ENCODE measurements at places on chromosomes 12 and 14.

- DNase-seq: no peak
Measured at GRCh38 chr14:91047174-91047753, 13.2 kb downstream of the RPS6KA5 start.

DNA sequence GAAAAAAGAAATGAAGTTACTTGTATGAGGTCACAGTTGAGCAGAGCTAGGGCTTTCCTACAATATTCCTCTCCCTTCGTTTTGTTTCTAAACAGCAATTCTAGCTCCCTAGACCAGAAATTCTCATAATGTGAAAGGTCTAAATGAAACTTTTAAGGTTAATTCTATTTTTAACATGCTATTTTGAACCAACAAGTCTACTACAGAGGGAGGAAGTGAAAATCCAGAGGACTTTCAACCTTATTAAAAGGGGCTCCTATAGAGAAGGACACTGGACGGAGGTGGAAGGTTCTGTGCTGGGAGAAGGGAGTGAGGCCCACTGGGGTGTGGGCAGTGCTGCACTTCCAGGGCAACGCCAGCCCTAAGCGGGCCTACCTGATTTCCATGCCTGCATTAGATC is 13.4 kb downstream of the GSG1 start:
- DNase-seq: no peak

DNA sequence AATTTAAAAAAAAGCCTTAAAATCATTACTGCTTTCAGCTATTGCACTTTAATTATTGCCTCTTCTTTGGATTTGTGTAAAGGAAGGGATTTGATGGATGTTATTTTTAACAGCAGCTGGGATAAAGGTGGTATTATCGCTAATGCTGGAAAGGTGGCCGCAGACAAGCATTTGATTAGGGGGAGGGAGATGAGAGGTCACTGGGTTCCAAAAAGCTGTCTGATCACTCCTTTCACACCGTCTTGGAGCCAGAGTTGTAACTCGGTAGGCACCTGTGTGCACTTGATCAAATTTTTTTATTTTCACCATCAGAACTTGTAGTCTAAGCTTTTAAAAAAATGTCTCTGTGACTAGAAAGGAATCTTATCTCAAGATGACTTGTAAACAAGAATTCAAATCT is 99.8 kb downstream of the AKAP6 start:
- DNase-seq: no peak

DNA sequence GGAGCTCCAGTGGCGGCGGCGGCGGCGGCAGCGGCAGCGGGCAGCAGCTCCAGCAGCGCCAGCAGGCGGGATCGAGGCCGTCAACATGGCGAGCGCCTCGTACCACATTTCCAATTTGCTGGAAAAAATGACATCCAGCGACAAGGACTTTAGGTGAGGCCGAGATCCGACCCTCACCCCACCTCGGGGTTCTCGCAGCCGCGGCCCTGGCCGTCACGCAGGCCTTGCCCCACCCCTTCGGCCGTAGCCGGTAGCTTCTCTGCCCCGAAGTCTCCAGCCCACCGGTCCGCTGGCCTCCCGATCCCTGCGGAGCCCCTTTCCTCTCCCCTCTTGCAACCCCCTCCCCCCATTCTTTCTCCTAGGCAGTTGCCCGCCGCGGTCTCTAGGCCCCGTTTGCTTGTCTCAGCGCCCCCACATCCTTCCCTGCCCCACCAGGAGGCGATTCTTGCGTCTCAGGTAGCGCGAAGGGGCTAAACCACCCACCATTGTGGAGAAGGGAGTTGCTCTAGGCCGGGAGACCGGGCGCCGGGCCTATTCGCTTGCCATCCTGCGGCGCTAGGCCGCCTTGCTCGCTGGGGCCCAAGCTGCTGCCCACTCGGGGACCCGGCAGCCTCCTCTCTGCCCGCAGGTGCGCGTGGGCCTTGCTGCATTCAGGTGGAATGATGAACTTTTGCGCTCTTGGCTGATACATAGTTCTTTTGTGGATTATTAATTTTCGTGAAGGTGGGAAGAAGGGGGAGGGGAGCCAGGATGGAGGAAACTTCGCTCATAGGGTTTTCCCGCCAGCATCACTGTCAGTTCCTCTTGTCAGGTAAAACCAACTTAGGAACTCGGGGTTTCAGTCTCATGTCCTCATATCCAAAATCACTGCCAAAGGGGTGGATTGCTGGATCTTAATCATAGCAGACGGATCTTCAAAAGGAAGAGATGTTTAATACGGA is 745 bp downstream of the CAND1 start:
- peak; percentile 50 for DNase-seq

GRCh38 chr14:103533137-103533998 is 4.4 kb downstream of the TRMT61A start:
- no peak for DNase-seq

- DNase-seq: no peak
Measured at GRCh38 chr12:76033081-76034011, 1.8 kb upstream of the PHLDA1 start.

DNA sequence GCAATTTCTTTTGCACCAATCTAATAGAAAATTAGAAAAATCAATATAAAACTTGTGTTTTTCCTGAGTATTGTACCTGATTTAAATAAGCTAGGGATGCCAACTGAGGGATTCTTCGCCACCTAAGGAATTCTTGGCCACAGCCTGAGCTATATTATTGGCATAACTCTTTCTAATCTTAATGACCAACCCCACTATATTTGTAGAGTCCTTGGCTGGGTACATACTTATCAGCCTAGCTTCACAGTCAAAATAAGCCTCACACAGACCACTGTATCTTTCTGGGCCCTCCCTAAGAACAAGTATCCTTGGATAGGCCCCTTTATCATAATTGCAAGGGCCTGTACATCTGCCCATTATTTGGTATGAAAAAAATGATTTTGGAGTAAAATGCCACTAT is 247.1 kb downstream of the DUSP6 start:
- no peak for DNase-seq

DNA sequence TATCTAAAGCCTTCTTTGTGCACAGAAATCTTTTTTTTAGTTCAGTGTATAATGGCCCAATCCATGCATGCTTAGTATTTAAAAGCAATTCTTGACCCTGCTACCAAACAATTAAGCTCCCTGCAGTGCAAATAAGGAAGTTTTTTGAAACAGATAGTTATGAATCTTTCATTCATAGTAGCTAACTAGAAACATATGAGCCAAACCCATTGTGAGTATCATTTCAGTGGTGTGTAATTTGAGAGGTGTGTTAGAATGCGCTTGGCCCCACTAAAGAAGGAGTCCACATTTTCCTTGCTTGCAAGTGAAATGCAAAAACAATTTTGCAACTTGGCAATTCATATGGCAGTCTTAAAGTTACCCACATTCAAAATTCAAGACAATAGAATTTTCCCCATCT is 14.4 kb downstream of the EPS8 start:
- DNase-seq: no peak
